ENCODE measurements at places on chromosomes 5 and 9. TPM values are rescaled to one million over a fixed set of nuclear protein-coding genes. Genes with fewer than 3 reads are reported as not detected.

DNA sequence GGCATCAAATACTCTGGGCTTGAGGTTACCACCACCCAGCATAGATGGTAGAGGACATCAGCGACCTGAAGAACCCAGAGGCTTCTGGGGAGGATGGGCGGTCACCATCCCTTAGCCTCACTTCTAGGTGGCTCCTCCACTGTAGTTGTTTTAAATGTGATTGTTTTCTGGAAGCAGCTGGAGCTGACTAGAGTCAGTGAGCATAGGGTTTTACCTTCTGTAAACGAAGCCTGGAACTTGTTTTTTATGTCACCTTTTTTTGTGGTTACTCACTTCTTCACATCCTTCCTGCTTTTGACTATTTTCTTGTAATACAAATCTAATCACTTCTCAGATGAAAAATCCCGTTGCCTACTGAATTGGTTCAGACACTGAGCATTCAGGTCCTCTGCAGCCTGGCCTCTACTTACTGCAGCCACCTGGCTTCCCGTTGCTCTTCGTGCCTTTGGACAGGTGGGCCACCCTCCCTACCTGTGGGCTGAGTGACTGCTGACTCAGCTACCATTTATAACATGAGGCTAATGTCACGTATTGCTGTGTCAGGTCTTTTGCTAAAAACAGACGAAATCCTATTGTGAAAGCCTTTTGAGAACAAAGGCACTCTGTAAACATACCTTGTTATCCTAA lies 167.8 kb downstream of the MAN2A1 start:
- H3K27me3 ChIP-seq = no peaks in the 10 kb centered on the region
- H3K36me3 ChIP-seq = no peaks in the 10 kb centered on the region
- H3K27ac ChIP-seq = no peak overlapping the region
- H3K4me1 ChIP-seq = no peaks in the 10 kb centered on the region
- H3K4me3 ChIP-seq = no peak overlapping the region

GRCh38 chr5:66467564-66467963 lies 128.6 kb upstream of the MAST4 start:
- no peaks in the 10 kb centered on the region for H3K27me3 ChIP-seq
- DNase-seq = no peak
- H3K36me3 ChIP-seq = no peaks in the 10 kb centered on the region
- H3K4me3 ChIP-seq = no peak overlapping the region
- no peak overlapping the region for H3K27ac ChIP-seq

DNA sequence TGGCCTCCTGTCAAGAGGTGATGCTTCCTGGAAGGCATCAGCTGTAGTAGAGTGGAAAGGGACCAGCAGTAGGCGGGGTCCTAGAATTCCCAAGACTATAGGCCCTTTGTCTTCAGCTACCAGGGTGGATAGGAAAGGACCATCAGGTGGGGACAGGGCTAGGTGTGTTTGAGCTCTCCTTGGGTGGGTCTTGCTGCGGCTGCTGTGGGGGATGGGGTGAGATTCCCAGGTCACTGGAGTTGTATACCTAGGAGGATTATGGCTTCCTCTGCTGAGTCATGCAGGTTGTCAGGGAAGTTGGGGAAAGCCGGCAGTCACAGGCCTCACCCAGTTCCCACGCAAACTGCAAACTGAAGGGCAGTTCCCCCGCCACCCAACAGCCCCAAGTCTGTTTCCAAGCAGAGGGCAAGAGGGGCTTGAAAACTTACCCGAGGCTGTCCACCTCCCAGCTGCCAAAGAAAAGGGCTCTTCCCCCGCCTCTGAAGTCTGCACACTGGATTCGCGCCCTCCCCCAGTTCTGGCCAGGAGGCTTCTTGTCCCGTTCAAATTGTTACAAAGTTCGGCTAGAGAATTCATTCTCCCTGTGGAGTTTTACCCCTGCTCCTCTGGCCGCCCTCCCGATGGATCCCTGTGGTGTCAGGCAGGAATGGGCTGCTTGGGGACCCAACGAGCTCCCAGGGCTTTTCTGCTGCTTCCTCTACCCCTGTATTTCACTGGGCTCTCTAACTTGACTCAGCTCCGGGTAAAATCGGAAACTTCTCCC lies 23.0 kb upstream of the ECM2 start:
- no peaks in the 10 kb centered on the region for H3K36me3 ChIP-seq
- H3K27ac ChIP-seq = no peak overlapping the region
- no peak for DNase-seq
- no peaks in the 10 kb centered on the region for H3K27me3 ChIP-seq

DNA sequence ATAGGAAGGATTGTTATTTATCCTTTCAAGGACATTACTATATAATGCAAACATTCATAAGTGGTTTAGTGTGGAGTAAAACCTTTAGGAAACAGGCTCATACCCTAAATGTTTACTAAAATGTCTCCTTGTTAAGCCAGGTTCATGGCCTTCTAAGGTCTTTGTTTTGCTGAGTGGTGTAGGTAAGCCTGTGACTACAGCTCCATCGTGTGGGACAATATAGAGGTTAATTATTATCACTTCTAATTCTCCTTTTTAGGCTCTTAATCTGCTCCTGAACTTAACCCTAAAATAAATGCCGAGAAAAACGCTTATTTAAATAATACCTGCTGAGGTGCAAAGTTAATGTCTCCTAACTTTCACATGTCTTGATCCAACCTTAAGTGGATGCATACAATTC lies 43.8 kb downstream of the SPINK5 start:
- no peaks in the 10 kb centered on the region for H3K4me1 ChIP-seq
- no peak overlapping the region for H3K27ac ChIP-seq
- no peak for DNase-seq
- no peaks in the 10 kb centered on the region for H3K27me3 ChIP-seq
- H3K4me3 ChIP-seq = no peak overlapping the region

DNA sequence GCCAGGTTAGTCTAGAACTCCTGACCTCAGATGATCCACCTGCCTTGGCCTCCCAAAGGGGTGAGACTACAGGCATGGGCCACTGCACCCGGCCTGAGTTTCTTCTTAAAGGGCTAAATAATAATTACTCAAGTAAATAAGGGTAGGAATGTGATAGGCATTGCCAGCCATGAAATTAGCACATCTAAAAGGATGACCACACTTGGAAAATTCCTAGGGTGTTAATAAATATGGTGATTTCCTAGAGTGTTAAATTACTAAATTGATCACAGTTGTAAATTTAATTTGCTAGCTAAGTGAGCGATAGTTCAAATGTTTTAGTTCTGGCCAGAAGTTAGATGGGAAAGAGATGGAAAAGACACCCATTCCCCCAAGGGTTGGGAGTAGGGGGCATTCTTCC lies 53.4 kb downstream of the UBAP1 start:
- H3K36me3 ChIP-seq = peaks cover 21% of the 10 kb centered on the region
- H3K27me3 ChIP-seq = no peaks in the 10 kb centered on the region
- no peak for DNase-seq
- no peak overlapping the region for H3K4me3 ChIP-seq
- H3K27ac ChIP-seq = no peak overlapping the region
- H3K4me1 ChIP-seq = no peaks in the 10 kb centered on the region

Gene IL9
- not detected for polyA plus RNA-seq

Gene TMC1
- not detected for polyA plus RNA-seq

Gene ZNF608
- polyA plus RNA-seq = 13.7 TPM
